ENCODE measurements at places on chromosomes 7 and 10.

DNA sequence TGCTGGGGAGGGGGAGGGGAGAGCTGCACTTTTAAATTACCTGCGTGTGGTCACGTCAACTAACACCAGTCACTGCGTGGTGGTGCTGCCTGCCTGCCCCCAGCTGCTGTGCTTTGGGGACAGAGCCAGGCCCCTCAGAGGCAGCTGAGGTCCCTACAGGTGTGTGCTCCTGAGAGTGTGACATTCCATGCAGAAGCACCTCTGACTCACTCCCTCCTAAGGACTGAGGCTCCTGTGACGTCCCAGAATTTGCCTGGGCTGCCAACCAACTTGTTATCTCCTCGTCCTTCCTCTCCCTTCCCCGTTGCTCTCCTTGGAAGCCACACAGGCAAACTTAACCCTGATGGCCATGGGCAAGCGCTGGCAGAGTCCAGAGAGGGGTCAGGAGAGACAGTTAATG is 563.0 kb downstream of the PARD3 start:
- no peak for DNase-seq

DNA sequence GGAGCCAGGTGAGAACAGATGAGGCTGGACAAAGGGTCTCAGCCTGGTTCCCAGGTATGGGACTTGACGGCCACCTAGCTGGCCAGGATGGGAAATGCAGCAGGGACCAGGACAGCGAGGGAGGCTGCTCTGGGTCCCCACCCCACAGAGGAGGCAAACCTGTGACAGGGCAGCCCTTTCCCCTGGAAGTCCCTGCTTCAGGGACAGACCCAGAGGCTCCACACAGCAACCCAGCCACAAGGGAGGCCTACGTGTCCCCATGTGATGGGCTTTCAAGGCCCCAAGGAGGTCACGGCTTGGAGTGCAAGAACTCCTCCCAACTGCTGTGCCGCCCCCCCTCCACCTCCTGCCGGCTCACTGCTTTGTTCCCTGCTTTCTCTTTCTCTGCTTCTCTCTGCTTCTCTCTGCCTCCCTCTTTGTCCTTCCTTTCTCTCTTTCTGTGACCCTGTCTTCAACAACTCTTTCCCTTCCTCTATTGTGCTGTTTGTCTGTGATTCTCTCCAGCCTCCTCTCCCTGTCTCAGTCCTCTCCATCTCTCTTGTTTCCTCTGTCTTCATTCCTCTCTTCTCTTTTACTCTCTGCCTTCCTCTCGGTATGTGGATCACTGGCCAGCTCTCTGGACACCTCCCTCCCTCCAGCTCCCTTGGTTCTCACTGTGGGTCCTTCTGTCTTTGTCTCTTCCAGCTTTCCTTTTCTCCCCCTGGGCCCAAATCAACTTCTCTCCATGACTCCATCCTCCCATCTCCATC is 9.6 kb upstream of the EIF5AL1 start:
- no peak for DNase-seq

GRCh38 chr7:137038706-137039105 is 170.3 kb downstream of the CHRM2 start:
- no peak for DNase-seq

- DNase-seq, result no peak
These were observed 76.8 kb downstream of the TMEM106B start for GRCh38 chr7:12287901-12288300.

DNA sequence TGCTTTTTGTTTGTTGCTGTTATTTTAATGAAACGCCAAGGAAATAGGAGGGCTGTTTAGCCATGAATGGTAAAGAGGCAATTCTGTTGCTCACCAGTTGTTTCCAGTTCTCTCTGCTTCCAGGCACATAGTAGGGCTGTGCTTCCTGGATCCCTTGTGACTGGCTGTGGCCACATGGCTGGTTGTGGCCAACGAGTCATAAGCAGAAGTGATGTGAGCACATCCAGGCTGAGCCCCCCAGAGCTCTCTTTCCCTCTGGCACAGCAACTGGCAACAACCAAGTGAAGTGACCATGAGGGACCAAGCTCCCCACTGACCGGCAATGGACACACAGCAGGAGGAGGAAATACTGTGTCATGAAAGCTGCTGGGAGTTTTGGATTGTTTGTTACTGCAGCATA is 10.3 kb downstream of the GRID1 start:
- no peak for DNase-seq

- DNase-seq, result no peak
These were observed 27.3 kb downstream of the CAMK2G start for GRCh38 chr10:73847031-73847430.

GRCh38 chr7:91266689-91267090 is 2.5 kb downstream of the FZD1 start:
- DNase-seq, result no peak

GRCh38 chr7:110522761-110523200 is 568.1 kb upstream of the LRRN3 start:
- no peak for DNase-seq

DNA sequence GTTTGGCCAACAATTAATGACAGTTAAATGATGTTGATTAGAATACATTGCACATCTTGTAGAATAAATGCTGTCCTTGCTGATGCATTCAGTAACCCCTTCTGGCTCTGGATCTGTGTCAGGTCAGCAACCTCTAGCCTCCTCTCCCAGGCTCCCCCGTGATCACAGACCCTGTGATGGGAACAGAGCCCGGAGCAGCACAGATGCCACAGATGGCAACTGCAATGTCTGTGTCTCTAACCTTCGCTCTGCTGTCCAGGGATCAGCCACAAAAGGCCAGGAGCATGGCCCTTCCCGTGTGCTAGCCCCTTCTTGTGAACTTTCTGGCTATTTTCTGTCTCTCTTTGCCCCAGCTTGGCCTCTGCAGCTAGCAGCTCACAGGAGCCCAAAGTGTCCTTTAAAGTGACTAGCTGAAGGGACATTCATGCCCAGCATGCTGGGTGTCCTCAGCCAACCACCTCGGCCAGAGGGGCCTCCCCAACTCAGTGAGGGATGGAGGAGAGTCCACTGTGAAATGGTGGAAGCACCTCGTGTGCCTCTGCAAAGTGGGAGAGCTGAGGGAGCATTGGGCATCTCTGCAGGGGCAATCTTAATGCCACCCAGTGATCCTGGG is 167.0 kb upstream of the TCERG1L start:
- DNase-seq, result no peak

GRCh38 chr10:120475844-120476791 is 19.1 kb downstream of the PLPP4 start:
- DNase-seq, result no peak

GRCh38 chr10:69102440-69102839 is 14.5 kb downstream of the SRGN start:
- DNase-seq, result no peak

DNA sequence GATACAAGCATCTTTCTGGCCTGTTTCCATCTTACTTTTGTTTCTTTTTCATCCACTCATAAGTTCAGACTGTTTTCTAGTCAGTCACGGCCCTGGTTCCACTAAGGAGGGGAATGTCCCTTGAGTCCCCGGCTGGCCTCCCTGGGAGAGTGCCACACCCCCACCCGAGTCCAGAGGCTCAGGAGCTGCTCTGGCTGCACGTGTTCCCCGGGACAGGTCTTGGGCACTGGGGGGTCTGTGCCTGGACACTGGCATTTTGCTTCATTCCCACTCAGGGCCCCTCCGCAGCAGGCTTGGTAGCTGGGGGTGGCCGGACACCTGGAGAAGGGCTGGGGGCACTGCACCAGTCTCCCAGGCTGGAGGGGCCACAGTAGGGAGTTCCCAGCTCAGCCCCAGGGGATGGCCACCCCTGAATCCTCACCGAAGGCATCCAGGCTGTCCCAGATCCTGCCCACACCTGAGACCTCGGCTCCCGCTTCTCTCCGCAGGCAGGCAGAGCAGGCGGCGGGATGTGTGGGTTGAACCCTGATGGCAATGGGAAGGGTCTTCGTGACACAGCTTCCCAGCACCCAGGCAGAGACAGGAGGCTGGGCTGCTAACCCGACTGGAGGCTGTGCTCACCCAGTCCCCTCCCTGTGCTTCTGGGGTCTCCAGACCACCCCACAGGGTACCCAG is 92.3 kb downstream of the BMS1 start:
- DNase-seq, result no peak

DNA sequence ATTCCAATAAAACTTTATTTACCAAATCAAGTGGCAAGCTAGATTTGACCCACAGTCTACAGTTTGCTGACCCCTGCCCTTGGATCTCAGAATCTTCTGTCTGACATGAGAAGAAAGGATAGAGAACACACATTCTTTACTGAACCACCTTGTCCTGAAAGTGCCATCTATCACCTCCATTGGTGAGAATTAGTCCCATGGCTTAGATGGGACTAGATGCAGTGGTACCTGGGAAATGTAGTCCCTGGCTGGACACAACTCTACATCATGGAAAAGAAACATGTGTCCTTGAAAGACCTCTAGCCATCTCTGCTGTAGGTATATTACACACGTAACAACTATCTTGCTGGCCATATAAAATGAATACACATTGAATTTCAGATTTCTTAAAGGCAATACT is 336.2 kb downstream of the LHFPL3 start:
- no peak for DNase-seq

DNA sequence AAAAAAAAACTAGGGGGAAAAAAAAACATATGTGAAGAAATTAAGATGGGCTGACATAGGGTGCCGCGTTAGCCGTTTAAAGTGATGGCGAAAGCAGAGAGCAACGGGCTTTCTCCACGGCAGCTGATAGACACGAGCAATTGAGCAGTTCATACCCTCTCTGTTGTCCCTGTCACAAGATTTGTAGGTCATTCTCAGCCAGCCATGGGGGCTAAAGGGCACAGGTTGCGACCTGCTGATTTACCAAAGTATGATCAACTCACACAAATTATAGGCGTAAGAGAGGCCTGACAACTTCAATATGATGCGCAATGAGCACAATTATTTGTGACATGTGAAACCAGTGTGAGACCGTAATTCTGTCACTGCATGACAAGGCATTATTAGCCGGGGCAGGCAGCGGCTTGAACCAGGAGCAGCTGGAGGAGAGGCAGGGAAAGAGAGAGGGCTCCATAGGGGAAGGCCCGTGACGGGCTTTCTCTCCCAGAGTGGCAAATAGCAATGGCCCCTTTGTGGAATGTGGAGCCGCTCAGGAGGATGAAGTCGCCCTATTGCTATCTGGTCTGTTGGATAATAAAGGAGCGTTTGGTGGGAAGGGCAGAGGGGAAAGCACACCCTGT is 195.1 kb upstream of the HABP2 start:
- DNase-seq, result no peak

- no peak for DNase-seq
These were observed 4.9 kb upstream of the SCD start for GRCh38 chr10:100341953-100342626.

GRCh38 chr7:13109201-13109600 is 421.8 kb downstream of the ARL4A start:
- no peak for DNase-seq

DNA sequence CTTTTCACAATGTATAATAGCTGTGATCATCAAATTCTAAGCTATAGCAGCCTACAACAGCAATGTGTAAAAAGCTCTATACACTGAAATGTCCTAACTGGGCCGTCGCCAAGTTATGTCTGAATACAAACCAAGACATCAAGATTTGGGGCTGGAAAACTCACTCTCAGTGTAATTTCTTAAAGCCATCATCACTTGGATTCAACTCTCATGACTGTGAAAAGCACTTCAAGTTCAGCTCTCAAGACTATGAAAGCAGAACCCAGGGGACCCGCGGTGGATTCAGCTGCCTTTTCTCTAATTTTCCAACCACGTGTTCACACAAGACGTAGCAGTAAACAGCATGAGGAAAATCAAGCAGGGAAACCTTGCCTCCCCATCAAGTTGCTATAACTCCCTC is 15.8 kb upstream of the ZNRF2 start:
- DNase-seq, result no peak

DNA sequence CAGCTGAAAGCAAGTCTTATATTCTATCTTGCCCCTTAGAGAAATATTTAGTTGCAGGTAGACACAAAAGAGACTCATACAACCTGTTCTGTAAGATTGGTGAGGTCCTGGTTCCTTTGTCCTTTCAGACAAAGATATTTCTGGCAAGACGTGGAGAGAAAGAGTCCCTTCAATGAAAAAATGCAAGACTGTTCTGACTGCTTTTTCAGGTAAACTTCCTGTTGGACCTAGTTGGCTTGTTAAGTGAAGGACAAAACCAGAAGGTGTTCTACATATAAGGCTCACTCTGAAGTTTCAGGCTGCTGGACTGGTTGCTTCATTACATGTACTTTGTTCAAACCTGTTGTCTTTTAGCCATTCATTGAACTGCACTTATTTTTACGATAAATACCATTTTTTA is 119.0 kb upstream of the PTPRZ1 start:
- DNase-seq, result no peak

- no peak for DNase-seq
These were observed 9.8 kb downstream of the CEP41 start for GRCh38 chr7:130430841-130431666.

- no peak for DNase-seq
These were observed 3.2 kb upstream of the IL2RA start for GRCh38 chr10:6065406-6065805.

DNA sequence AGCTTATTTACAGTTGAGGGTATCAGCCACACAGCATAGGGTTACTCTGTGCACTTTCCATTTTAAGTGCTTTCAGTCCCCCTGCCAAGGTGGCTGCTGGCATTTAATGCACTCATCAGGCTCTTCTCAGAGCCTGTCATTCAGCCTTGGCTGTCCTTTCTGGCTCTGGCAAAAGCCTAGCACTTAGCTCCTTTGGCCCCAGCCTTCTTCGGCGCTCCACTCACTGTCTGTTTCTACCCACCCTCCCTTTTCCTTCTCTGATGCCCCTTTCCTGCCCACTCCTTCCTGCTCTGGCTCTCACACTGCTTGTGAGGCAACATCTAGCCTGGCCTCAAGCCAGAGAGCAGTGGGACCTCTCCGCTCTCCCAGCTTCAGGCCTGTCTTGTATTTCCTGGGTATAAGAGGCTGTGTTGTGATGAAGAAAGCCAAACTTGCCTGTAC is 60.2 kb downstream of the WIPF3 start:
- no peak for DNase-seq

GRCh38 chr10:113041324-113041723 is 91.3 kb downstream of the TCF7L2 start:
- DNase-seq, result no peak

- no peak for DNase-seq
These were observed 304.4 kb downstream of the GRID1 start for GRCh38 chr10:86062198-86062550.

- no peak for DNase-seq
These were observed 255.6 kb upstream of the ZNF32 start for GRCh38 chr10:43904301-43904700.

Measured in stimulated activated CD8-positive, alpha-beta memory T cell treated with anti-CD3 and anti-CD28 coated beads, Interleukin-4, amount 100 ng/mL, for 1 hour (primary cell).